Brain microvascular endothelial cell (primary cell): ENCODE measurements at places on chromosomes 5 and 9.

DNA sequence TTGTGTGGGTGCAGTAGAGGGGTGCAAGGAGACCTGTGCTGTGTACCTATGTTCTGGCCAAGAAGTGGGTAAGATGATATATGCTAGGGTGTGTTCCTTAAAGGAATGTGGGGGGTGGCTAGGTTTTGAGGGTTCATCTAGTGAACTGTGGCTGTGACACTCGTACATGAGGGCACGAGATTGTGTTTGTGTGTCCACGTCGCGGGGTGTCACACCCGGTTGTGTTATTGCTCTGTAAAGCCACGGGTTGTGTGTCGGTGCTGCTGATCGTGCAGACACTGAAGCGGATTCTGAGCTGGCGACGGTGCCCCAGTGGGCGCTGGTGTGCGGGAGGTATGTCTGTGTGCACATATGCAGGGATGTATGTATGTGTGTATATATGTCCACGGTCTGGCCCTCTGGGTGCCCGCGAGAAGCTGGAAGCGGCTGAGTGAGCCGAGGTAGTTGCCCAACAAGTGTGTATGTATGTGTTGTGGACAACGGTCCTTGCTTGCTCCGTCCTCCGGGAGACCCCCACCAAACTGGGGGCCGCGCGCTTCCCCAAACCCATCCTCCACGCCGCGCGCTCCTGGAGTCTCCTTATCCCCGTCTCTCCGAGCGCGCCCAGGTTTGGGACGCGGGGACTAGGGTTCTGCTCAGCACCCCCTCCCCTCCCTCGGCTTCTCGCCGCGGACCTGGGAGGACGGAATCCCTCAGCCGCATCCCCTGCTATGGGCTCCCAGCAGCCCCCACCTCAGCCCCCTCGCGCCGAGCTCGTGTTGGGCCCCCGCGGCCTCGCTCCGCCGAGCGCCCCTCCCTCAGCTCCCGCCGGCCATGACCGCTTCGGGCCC, 639 bp downstream of the PCDH1 start:
- DNase-seq, result no peak

- no peak for DNase-seq
Measured at GRCh38 chr5:167452136-167452535, 839.3 kb upstream of the WWC1 start.

GRCh38 chr5:131265311-131265803, 1.5 kb downstream of the CDC42SE2 start:
- no peak for DNase-seq

DNA sequence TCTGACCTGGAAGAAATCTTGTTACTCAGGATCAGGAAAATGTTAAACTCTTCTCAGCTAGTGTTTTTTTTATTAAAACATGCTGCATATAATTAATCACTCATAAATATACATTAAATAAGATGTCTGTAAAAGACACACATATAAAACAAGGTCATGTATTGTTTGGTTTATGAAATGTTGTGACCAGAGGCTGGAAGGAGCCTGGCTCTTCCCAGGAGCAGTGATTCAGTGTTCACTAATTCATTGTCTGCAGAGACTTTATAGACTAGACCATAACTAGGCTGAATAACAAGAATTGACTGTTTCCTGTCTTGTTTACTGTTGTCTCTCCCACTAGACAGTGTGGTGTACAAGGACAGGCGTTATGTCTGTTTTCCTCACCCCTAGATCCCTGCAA, 49.1 kb upstream of the ANKRD55 start:
- no peak for DNase-seq

- no peak for DNase-seq
Measured at GRCh38 chr9:3500044-3500443, 25.8 kb downstream of the RFX3 start.

- DNase-seq, result no peak
Measured at GRCh38 chr5:112794410-112794809, 56.7 kb downstream of the APC start.
